ENCODE measurements at places on chromosomes 2 and 18. TPM values are rescaled to one million over a fixed set of nuclear protein-coding genes. Genes with fewer than 3 reads are reported as not detected.

The ERMN gene
- 2.2 TPM for total RNA-seq

The STPG4 gene
- total RNA-seq: not detected

The CMPK2 gene
- 90.8 TPM for total RNA-seq

The SERPINB5 gene
- total RNA-seq: not detected

The SLC5A6 gene
- 47.4 TPM for total RNA-seq

The IL37 gene
- not detected for total RNA-seq

The GPAT2 gene
- total RNA-seq: 4.5 TPM

DNA sequence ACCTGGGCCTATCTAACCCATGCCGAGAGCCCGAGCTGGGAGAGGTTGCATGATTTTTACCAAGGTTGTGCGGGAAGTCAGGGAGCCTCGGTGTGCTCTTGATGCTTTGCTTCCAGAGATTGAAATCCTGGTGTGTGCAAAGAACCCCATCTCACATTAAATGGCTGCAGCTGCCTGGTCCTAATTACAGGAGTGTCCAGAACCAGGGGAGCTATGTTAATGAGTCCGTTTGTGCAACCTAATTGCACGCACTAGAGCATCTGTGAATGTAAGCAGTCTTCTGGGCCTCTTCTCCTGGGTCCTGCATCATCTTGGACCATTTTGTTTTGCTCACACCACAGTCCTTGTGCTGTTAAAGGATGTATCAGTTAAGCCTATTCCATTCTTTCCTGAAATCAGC, 263.8 kb downstream of the AGAP1 start:
- no peak for DNase-seq

GRCh38 chr2:32427672-32428610, 71.1 kb downstream of the BIRC6 start:
- no peak for DNase-seq

DNA sequence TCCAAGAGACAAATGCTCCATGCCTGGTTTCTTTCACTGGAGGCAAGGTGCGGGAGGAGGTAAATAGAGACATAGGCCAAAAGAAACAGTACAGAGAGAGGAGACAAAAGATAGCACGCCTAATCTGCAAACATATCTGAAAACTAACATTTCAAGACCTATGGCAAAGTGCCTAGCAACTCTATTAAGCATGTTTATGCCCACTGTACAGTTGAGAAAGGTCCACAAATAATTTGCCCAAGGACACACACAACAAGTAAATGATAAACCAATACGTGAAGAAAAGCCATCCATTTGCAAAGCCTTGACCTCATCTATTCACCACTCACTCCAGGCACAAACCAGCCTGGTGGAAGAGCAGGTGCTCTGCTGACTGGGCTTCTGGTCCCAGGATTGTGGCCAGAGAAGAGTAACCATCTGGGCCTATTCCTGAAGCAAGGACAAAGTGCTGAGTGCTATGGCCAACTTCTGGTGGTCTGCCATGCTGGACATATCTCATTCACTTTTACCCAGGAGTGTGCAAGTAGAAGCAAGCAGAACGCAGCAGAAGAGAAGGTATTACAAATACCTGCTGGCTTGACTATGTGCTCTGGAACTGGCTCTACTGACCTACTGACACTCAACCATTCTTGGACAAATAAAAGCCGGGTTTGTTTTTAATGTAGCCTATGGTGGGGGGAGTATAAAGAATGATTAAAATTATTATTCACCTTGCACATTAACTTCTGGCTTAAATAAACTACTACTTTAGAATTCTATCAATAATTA, 25.3 kb downstream of the TMEM131 start:
- no peak for DNase-seq

DNA sequence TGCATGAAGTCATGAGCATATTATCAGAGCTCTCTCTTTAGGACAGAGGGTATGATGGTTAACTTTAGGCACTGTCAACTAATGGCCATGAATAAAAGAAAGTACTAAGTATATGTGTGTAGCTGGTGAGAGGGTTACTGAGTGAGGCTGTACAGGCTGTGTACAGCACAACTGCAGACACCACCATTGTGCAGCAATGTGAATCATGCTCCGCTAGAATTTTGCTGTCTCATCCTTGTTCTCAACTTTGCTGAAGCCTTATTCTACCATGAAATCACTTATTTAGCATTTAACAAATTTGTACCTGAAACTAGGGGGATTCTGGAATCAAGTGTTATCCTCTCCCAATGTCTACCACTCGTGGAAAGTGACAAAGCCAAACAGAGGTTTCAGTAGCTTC, 414.9 kb downstream of the PLCL1 start:
- DNase-seq: no peak

DNA sequence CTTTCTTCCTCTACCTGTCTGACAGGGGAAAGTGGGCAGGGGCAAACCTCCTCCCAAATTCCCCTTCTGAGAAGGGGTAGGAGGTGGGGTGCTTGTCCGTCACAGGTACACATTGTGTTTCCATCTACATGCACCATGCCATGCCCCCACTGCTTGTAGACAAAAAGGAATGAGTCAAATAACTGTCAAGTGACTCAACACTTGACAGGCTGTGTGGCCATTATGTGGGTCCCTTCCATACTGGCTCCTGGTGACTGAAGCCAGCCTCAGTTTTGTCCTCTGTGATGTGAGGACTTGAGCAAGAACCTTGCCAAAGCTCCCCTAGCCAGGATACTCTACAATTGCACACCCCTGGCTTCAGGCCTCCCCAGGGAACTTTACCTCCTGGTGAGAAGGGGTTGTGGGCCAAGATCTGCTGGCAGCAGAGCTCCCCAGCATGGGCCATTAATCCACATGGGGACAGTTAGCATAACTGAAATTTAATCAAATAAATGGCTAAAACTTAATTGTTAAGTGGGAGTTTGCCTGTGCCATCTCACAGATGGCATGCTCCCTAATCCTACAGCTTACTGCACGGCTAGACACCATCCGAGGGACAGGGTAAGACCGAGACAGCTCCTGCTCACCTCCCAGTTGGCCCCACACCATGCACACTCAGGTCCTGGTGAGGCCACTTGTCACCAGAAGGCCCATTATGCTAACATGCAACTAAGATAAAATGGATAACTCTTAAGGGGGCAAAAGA, 140.2 kb downstream of the BCL11A start:
- no peak for DNase-seq

GRCh38 chr2:128513116-128513960, 194.7 kb upstream of the HS6ST1 start:
- DNase-seq: no peak

- no peak for DNase-seq
Measured at GRCh38 chr18:22932885-22933205, 283 bp upstream of the RBBP8 start.

DNA sequence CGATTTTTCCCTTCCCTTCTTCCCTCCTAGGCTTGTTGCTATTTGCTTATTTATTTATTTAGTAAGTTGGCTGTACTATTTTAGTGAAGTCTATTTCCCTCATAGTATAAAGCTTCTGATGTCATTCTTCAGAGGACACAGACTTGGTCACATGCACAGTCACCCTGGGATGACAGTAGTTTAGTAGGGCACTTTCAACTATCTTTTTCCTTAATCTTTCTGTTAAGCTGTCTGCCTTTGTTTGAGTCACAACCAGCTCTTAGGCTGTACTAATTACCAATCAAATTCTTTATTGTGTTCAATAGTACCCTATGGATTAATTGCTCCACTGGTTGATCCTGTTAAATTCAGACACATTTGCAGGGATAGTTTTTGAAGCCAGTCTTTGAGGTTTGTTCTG, 26.9 kb upstream of the RAB31 start:
- DNase-seq: no peak

DNA sequence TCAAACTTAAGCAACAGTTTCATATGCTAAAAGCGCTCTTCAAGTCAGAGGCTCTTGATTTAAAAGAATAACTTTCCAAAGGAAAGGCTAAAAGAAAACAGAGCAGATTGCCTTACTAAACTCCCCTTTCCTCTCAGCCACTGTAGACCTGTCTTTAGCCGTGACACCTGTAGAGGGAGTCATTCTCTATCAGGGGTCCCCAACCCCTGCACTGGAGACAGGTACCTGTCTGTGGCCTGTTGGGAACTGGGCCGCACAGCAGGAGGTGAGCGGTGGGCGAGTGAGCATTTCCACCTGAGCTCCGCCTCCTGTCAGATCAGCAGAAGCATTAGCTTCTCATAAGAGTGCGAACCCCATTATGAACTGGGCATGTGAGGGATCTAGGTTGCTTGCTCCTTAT, 9.6 kb downstream of the SLC14A1 start:
- no peak for DNase-seq

DNA sequence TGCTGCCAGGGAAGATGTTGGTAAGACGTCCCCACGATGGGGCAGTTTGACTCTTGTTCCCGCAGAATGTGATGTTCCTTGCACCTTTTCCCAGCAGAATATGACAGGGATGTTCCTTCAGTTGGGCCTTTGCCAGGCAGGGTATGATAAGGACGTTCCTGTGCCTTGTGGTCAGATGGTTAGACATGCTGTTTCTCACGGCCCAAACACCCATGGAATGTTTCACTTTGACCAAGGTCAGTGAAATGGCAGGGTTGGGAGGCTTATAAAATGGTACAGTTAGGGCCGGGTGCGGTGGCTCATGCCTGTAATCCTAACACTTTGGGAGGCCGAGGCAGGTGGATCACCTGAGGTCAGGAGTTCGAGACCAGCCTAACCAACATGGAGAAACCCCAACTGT, 40.3 kb upstream of the YPEL5 start:
- DNase-seq: no peak

GRCh38 chr2:3779496-3780049, 76.2 kb downstream of the DCDC2C start:
- no peak for DNase-seq

DNA sequence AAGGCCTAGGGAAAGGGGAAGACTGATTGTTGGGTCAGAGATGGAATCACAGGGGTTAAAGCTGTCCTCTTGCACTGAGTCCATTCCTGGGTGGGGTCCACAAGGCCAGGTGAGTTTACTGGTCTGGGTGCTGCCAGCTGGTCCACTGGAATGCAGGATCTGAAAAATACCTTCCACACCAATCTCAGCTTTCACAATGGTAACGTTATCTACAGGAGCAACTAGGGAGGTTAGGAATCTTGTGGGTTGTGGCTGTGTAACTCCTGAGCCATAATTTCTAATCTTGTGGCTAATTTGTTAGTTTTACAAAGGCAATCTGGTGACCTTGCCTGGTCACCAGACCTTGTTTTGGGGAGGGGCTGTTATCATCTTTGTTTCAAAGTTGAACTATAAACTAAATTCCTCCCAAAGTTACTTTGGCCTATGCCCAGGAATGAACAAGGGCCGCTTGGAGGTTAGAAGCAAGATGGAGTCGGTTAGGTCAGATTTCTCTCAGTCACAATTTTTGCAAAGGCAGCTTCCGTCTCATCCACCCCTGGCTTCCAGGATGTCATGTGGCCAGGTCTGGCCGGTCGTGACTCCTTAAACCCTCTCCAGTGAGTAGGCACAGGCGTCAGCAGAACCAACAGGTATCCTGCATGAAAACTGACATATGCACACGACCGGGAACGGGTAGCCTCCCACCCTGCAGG, 123.3 kb upstream of the SH3BP4 start:
- no peak for DNase-seq

GRCh38 chr2:98015671-98016070, 19.9 kb upstream of the TMEM131 start:
- no peak for DNase-seq

DNA sequence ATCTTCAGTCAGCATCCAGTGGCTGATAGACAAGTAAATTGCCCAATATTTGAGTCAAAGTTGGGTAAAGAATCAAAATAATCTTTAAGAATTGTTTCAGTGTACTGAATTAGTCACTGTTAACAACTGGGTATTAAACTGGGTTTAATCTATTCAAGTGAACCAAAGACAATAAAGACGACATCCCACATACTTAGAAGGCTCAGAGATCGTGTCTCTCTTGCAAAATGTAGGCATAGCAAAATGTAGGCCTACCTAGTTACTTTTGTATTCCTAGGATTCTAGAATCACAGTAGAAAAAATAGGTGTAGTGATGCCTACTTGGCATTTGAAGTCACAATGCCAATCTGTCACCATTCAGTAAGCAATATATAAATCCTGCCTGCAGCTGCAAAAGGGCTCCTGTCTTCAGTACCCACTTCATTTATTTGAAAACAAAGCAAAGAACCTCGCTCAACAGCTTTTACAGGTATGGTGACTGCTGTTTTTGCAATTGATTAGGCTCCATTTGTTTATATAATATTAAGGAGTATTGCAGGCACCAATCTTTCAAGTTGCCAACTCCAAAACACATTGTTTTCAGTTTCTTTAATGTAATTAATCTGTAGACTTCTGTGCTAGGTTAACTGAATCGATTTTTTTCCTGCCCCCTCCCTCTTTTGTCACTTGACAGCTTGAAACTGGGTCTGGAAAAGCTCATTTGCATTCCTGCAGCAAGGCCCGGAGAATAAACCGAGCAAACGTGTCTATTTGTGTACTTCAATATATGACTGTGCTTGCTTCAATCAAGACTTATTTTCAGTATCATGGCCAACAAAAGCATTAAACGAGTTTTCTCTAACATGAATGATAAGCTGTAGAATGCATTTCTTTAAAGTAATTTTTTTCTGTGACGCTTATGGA, 1074.9 kb downstream of the TDRD15 start:
- DNase-seq: no peak

- DNase-seq: no peak
Measured at GRCh38 chr2:216992056-216992675, 132.3 kb upstream of the TNP1 start.
